ENCODE measurements at places on chromosomes 16 and 17.

DNA sequence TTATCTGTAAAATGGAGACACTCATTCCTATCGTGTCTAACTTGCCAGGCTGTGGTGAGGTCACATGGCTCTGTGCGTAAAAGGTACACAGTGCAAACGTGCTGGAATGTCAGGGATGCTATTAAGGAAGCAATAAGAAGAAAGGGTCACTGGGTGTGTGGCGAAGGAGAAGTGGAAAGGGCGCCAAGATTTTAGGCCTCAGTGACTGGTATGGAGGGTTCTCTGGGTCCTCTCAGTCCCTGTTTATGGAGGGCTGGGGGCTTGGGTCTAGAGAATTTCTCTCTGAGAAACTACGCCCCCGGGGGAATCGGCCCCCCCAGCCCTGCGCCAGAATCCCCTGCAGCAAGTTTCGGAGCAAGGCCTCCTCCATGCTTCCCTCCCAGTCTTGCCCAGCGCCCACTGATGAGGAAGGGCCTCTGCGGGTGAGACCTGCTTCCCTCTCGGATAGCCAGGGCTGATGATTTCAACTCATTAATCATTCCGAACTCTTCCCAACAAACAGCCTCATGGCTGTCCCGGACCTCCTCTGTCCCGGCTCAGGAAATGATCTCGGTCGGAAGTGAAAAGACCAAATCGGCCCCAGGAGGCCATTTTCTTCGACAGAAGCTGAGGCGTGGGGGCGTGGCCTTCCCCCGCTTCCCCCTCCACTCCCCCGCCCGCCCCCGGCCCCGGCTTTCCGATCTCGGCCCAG lies 1.2 kb upstream of the HEXIM1 start:
- DNase-seq = no peak

DNA sequence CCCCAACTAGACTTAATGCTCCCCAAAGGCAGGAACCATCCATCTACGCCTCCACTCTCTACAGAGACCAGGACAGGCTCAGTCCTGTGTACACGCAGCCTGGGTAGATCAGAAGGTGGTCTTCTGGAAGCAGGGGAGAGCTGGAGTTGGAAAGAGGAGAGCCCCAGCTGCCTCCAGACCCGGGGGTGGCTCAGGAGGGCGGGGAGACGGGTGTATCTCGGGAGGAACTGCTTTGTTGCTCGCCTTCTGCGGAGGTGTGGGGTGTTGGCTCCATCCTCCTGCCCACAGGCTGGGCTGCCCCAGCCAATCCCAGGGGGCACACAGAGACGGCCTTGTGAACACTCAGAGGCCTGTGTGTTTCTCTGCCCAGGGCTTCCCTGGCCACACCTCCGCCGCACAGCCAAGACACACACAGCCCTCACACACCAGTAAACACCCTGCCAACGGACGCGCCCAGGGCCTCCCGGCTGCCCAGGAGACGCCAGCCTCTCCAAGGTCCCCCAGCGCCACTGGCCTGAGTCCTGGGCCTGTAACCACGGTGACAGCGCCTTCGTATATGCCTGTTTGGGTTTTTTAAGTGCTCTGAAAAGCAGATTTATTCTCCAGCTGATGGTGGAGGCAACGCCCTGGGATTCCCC lies 143.4 kb upstream of the CDC42EP4 start:
- DNase-seq = no peak

DNA sequence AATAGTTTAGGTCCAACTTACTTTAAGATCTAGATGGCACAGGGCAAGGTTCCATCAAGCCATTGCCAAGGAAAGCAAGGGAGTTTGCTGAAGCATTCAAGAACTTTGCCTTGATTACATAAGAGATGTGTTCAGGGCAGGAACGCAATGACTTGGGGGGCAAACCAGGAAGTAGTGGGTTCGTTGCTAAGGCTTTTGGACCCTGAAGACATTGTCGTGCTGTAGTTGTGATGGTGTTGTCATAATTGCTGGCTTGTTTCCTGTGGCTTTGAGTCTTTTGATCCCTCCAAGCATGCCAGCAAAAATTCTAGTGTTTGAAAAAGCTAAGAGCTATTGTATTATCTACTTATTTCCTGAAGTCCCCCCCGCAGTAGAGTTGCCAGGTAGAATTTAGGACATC lies 70.7 kb upstream of the HNF1B start:
- DNase-seq = no peak

GRCh38 chr17:16953347-16953746 lies 18.6 kb downstream of the TNFRSF13B start:
- DNase-seq = no peak

DNA sequence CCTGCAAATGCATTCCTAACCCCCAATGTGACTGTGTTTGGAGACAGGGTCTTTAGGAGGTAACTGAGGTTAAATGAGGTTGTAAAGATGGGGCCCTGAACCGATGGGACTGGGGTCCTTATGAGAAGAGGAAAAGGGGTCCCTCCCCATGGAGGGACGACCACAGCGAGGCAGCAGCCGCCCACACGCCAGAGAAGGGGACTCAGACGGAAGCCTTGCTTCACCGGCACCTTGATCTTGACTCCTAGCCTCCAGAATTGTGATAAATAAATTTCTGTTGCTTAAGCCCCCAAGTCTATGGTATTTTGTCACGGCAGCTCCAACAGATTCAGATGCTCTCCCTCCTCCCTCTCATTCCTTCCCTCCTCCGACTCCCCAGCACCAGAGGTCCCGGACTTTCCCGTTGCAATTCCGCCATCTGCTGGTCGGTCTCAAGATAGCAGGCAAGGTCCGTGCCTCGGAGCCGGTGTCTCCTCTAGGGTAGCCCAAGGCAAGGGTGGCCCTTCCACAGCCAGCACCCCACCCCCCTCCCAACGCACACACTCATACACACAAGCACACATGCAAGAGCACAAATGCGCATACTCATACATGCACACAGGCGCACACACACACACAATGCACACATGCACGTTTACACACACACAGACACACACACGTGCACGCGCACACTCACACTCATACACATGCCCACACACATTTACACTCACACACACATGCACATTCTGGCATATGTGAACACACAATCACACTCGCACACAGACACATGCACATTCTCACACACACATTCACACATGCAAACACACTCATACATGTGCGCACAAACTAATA lies 23.1 kb upstream of the C16orf78 start:
- DNase-seq = peak; percentile 48

GRCh38 chr16:63712725-63713124 lies 1409.1 kb downstream of the CDH11 start:
- DNase-seq = no peak

DNA sequence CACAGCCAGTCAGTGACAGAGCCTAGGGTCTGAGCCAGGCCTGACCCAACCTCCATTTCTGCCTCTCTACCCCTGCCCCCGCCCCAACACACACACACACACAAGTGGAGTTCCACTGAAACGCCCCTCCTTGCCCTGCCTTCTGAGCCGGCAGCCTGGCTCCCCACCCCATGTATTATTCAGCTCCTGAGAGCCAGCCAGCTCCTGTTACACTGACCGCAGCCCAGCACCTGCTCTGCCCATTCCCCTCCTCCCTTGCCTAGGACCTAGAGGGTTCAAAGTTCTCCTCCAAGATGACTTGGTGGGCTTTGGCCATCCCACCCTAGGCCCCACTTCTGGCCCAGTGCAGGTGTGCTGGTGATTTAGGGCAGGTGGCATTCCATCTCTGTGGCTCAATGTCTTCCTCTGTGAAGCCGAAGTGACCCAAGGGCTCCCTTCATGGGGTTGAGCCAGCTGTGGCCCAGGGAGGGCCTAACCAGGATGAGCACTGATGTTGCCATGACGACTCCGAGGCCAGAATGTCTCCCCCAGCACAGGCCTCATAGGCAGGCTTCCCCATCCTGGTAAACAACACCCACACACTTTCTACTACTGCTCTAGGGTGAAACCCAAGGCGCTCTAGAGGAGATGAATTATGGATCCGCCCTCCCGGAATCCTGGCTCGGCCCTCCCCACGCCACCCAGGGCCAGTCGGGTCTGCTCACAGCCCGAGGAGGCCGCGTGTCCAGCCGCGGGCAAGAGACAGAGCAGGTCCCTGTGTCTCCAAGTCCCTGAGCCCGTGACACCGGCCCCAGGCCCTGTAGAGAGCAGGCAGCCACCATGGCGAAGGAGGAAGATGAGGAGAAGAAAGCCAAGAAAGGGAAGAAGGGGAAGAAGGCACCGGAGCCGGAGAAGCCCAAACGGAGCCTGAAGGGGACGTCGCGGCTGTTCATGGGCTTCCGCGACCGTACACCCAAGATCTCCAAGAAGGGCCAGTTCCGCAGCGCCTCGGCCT lies 9.7 kb downstream of the MYO15A start:
- no peak for DNase-seq

GRCh38 chr17:1137465-1137894 lies 42.3 kb downstream of the ABR start:
- no peak for DNase-seq

DNA sequence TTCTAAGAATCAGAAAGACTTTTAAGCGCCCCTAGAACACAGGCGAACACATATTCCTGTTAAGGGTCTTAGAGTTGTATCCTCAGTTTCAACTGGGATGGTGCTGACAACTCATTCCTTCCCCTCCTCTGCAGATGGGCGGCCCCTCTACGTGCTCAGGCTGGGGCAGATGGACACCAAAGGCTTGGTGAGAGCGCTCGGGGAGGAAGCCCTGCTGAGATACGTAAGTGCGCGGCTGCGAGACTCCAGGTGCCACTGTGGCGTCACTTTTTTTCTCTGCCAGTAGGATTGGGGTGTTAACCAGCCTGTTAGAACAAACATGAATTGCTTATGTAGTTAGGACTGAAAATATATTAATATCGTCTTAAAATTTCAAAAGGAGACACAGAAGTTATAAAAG lies 62.7 kb downstream of the SEC14L1 start:
- DNase-seq = no peak

GRCh38 chr16:78684030-78684611 lies 584.7 kb downstream of the WWOX start:
- DNase-seq = no peak

DNA sequence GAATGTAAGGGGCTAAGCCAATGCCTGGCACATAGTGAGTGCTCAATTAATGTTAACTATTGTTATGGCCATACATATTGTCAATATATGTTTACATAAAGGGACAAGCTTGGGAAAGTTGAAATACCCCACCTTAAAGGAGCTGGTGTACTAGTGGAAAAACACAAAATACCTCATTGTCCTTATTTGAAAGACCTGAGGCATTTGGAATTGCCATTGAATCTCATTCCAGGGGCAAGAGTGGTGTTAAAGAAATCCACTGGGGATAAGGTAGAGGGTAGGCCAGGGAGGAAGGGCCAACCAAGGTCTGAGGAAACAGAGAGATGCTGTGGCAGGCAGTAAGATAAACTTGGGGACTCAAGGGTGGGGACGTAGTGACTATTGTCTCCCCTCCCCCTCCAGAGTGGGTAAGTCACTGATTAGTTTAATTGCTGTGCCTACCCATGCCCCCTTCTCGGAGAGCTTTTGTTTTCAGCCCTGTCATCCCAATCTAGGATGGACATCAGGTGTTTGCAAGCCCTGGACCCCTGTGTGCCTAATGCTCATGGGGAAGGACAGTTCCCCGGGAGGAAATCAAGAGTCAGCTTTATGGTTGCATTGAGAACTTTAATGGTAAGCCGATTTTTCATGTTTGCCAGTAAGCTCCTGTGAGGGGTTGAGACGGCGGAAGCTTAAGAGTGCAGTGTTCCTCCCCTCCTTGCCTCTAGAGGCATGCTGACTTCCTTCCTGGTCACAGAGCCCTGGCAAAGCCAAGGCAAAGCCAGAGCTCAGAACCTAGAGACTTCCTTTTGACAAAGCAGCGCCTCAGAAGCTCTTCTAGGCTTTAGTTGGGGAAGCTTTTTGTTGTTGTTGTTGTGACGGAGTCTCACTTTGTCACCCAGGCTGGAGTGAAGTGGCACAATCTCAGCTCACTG lies 2.5 kb upstream of the HEATR9 start:
- DNase-seq = no peak

GRCh38 chr16:1362807-1363206 lies 11.1 kb downstream of the GNPTG start:
- DNase-seq = no peak

GRCh38 chr17:51270636-51271035 lies 10.3 kb downstream of the UTP18 start:
- no peak for DNase-seq

DNA sequence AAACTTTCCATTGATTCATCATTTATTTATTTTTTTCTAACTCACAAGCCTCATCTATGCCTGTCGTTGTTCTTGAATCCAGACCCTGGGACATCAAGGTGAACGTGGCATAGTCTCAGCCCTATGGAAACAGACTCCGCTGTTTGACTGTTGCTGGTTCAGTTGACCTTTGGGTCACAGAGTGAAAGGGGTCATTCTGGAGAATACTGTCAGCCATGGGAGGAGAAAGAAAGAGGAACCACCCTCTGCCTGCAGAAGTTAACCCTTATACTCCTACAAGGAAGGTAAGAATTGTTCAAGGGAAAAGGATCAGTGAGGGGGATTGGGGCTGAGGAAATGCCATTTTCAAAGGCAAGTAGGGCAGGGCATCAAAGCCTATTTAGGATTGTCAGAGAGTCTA lies 387.6 kb upstream of the MAF start:
- DNase-seq = no peak

- no peak for DNase-seq
These were observed 43.4 kb downstream of the TAOK1 start for GRCh38 chr17:29433541-29433940.

GRCh38 chr16:15726715-15727114 lies 76.7 kb downstream of the NDE1 start:
- DNase-seq = no peak

- no peak for DNase-seq
These were observed 152.4 kb downstream of the ZNF423 start for GRCh38 chr16:49703483-49703882.

Data from activated T-cell treated with anti-CD3 and anti-CD28 coated beads for 48 hours (primary cell).